ENCODE measurements at places on chromosomes 7 and 10.

- DNase-seq: no peak
Measured at GRCh38 chr7:113125728-113126127, 7.4 kb upstream of the SMIM30 start.

DNA sequence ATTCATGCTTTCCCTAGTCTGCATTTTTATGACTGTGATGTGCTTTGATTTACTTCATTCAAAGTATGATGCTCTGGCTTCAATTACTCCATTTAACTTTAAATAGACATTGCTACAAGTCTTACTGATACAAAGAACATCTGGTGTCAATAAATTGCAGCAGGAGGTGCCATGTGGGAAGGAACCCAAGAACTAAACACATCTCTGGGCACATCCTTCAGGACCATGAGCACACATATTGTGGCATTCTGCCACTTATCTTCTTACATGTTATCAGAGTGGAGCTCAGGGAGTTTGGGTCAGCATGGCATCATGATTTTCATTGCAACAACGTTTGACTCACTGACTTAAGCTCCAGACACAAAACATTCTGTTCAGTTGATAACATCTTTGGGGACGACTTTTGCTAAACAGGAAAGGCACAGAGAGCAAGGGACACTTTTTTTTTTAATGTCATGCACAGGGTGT, 227.0 kb downstream of the DKK1 start:
- peak; percentile 74 for DNase-seq

DNA sequence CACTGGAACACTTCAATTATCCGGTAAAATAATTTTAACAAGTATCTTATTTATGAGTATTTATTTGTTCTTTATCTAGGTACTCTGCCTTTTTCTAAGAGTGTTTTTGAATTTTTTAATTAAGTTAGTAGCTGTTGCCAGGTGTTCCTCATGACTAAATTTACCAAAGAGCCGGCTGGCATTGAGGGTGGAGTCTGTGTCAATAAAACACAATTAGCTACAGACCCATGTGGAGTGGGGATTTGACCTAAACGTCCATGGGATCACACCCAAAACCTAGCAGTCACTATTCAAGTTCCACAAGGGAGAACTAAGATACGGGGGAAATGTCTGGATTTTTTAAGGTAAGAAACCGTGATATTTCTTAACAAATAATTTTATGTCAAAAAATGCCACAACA, 9.8 kb downstream of the SLC16A12 start:
- no peak for DNase-seq

DNA sequence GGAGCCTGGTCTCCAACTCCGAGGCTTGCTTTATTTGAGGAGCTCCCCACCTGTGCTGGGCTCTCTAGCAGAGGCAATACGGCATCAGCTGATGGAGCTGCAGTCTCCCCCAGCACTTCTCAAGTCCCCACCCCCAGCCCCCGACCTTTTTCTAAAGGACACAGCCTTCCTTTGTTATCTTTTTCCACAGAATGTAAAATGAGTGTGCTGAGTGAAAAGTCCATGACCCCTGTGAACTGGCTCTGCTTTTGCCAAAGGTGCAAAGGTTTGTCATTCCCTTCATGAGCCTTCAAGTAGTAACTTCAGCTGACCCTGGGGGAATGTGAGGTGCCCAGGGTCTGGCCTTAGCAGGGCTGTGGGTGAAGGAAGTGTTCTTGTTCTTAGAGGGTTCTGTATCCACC, 25.5 kb downstream of the LRRC4 start:
- no peak for DNase-seq

GRCh38 chr7:107185716-107186115, 16.9 kb downstream of the HBP1 start:
- no peak for DNase-seq

GRCh38 chr10:6348096-6348874, 145.6 kb downstream of the PFKFB3 start:
- peak; percentile 32 for DNase-seq

- no peak for DNase-seq
Measured at GRCh38 chr7:86955895-86956503, 103.5 kb downstream of the ELAPOR2 start.

DNA sequence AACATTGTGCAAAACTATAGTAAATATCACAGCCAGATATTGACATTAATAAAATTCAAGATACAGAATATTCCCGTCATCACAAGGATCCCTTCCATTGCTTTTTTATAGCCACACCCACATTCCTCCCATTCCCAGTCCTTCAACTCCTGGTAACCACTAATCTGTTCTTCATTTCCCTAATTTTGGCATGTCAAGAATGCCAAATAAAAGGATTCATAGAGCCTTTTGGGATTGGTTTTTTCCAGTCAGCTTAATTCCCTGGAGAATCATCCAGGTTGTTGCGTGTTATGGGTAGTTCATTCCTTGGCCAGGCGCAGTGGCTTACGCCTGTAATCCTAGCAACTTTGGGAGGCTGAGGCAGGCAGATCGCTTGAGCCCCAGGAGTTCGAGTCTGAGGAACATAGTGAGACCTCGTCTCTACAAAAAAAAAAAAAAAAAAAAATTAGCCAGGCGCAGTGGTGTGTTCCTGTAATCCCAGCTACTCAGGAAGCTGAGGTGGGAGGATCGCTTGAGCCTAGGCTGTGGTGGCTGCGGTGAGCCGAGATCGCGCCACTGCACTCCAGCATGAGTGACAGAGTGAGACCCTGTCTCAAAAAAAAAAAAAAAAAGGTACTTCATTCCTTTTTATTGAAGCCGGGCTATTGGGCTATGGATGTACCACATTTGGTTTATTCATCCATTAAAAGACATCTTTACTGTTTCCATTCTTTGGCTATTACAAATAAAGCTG, 2.7 kb downstream of the OGDH start:
- DNase-seq: peak; percentile 85

DNA sequence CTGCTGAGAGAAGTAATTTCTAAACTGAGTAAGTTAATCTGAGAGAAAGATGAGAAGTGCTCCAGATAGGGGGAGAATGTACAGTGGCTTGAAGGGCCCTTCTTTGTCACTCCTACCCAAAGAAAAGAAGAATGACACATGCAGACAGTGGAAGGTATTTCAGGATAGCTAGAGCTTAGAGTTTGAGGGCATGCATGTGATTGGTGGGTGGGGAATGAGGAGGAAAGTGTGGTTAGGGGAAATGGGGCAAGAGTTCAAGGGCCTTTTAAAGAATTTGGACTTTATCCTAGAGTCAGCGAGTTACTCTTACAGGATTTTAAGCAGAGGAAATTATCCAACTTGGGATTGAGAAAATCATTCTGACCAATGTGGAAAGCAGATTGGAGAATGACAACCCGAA, 50.0 kb downstream of the ANLN start:
- no peak for DNase-seq

- DNase-seq: no peak
Measured at GRCh38 chr7:86470763-86471162, 172.9 kb upstream of the GRM3 start.

GRCh38 chr7:6615723-6616555, 529 bp downstream of the ZNF853 start:
- no peak for DNase-seq

GRCh38 chr7:136016649-136017395, 39.7 kb upstream of the MTPN start:
- DNase-seq: no peak

DNA sequence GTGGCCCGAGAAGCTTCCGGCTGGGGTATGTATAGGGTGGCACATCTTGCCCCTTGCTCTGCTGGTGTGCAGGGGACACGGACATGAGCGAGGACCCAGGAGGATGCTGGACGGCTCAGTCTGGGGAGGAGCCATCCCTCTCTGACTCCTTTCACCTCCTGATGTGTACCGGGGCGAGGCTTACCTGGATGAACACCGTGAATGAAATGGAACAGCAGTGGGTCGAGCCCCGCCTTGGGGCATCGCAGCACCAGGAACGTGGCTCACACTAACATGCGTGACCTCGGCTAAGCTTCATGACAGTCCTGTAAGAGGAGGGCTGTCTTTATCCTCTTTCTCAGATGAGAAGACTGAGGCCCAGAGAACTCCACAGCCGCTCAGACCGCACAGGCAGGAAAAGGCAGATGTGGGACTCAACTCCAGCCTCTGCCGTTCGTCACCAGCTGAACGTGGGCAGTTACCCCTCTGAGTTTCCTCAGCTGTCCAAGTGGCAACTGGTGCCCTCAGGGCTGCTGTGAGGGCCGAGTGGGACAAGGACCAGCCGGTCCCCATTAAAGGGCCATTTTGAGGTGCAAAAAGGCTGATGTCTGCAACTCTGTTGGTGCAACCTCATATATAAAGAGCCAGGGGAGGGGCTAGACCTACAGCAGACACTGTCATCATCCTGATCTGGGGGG, 54.5 kb downstream of the INSIG1 start:
- no peak for DNase-seq

DNA sequence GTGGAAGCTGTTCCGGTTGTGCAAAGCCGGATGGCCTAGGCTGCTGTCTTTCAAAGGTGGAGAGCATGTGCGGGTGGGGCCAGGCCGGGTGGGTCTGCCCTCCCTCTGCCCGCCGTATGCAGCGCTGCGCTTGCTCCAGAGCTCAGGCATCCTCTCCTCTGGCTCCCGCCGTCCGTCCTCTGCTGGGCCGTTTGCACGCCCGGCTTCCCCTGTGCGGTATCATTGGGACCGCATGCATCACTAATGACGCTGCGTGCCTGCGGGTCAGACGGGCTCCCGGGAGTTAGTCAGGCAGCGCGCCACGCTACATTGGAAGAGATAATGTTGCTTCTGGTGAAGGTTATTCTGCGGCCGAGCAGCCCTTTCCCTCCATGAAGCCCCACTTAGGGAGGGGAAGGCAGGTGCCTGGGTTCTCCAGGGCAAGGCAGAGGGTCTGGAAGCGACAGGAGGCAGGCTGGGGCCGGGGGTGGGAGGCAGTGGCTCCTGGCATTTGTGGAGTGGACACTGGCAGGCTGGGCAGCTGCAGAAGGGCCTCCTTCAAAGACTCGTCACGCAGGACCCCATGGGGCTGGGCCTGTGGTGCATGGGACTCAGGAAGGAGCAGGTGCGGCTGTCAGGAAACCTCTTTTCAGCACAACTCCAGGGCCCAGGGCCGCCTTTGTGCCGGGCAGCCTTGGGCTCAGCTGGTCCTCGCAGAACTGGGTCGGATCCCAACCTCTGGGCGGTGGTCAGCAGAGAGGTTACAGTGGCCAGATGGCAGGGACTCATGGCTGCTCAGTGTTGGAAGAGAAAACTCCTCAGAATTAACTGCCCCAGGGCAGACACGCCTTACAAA, 318.5 kb downstream of the WDR37 start:
- no peak for DNase-seq

- no peak for DNase-seq
Measured at GRCh38 chr10:130579913-130580312, 443.7 kb downstream of the GLRX3 start.

DNA sequence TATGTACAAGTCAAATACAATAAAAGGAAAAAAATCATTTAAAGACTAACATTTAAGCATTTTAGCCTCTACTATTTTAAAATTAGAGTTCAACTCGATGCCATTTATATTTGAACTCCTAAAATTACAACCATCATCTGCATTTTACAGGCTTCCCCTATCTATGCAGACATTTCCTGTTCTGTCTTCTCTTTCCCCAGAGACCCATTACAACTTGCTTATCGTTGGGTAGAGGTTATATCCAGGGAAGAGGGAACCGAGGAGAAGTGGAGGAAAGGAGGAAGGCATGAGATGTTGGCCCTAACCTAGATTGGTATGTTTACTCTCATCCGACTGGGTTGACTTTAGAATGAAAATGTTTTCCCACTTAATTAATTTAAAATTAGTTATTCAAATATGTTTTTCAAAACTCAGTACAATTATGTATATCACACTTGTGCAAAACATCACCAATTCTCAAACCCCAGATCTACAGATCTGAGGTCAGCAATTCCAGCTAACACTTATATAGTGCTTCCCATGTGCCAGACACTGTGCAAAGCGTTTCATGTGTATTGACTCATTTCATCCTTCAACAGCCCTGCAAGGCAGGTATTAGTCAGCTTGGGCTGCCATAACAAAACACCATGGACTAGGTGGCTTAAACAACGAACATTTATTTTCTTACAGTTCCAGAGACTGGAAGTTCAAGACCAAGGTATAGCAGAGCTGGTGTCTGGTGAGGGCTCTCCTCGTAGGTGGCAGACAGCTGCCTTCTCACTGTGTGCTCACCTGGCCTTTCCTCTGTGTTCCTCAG, 27.3 kb upstream of the HERPUD2 start:
- DNase-seq: no peak

DNA sequence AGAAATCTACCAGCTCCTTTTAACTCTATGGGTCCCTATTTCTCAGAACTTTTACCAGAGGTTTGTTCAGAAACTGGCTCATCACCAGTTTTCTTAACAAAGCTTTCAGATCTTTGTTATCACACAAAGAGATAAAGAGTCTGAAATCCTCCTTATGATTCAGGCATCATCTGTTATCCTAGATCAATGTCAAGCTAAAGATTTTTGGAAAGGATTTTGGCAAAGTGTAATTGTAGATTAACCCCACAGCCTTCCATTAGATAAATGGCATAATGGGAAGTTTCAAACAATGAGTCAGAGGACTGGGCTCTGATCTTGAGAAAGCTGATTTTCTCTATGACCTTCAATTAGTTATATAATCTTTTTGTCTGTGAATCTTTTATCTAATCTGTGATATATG, 192.2 kb downstream of the NXPH1 start:
- DNase-seq: no peak

- DNase-seq: no peak
Measured at GRCh38 chr7:31304446-31304845, 36.1 kb downstream of the NEUROD6 start.

- no peak for DNase-seq
Measured at GRCh38 chr7:87375662-87376435, 30.4 kb downstream of the CROT start.

- peak; percentile 93 for DNase-seq
Measured at GRCh38 chr7:39228946-39229345, 251.2 kb downstream of the POU6F2 start.

GRCh38 chr10:120479506-120479905, 22.5 kb downstream of the PLPP4 start:
- DNase-seq: no peak

DNA sequence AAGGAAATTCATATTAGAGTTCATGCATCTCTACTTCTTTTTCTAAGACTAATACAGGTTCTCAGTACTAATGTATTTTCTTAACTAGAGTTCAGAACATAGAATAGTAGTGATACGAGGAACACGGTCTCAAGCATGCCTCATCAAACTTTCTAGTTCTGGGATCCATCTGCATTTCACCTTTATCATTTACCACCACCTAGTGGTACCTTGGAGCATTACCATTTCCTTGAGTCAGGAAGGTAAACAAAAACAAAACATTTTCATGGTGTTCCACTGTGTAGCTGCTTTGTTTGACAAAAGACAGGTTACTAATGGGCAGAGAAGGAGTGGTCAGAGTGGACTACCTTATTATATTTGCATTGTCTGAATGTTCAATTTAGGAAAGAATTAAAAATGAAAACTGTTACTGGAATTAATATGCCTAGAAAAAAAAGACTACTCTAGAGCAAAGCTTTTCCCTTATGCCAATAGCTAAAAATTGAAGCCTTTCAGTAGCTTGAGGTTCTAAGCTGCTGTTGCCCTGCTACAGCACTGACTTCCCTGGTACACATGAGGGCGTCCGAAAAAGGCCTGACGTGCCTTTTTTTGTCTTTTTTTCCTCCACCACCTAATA, 44.5 kb downstream of the STARD3NL start:
- peak; percentile 41 for DNase-seq

Data from fibroblast of skin of abdomen (primary cell).